ENCODE measurements at places on chromosomes 11 and 22. TPM values are rescaled to one million over a fixed set of nuclear protein-coding genes. Genes with fewer than 3 reads are reported as not detected.

The PGR gene
- total RNA-seq = 0.87 TPM

The TMEM86A gene
- total RNA-seq = 3.3 TPM

The LRRC56 gene
- total RNA-seq = 4.7 TPM

The SLC17A6 gene
- total RNA-seq = not detected

The MPPED2 gene
- 2.9 TPM for total RNA-seq

The KRTAP5-9 gene
- 1.2 TPM for total RNA-seq

The UBQLNL gene
- 0.49 TPM for total RNA-seq

The KIAA1671 gene
- 100 TPM for total RNA-seq

The TESMIN gene
- total RNA-seq = 11.0 TPM

The PLAAT3 gene
- 6.6 TPM for total RNA-seq

The PTPRJ gene
- total RNA-seq = 38.5 TPM

The C11orf97 gene
- not detected for total RNA-seq

The GGTLC2 gene
- not detected for total RNA-seq

The MOGAT2 gene
- total RNA-seq = 204 TPM

The POTEH gene
- not detected for total RNA-seq

The PATE4 gene
- total RNA-seq = not detected

The PHLDA2 gene
- 29.9 TPM for total RNA-seq
